Activated T-helper 1 cell treated with anti-CD3 and anti-CD28 coated beads, Interleukin-2, amount 50 U/mL, for 16 hours (primary cell): ENCODE measurements at places on chromosomes 2 and 18.

DNA sequence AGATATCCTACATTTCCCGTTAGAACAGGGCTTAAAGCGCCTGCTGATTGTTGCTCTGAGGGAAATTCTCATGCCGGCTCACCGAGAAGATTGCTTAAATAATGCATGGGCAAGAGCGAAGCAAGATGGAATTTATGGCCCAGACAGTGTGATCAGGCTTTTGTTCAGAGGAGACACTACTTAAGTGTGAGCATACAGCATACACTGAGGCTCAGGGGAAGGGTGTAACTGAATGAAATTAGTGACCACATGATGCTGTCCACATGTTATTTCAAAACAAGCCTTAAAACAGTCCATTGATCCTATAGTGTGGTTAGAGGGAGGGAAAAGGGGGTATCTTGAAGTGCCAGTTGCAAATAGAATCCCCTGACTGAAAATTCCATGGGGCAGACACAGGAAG, 125.5 kb downstream of the RAPGEF4 start:
- no peak for DNase-seq

- DNase-seq = no peak
Observed at GRCh38 chr18:24831081-24831480, 370.6 kb downstream of the HRH4 start.

DNA sequence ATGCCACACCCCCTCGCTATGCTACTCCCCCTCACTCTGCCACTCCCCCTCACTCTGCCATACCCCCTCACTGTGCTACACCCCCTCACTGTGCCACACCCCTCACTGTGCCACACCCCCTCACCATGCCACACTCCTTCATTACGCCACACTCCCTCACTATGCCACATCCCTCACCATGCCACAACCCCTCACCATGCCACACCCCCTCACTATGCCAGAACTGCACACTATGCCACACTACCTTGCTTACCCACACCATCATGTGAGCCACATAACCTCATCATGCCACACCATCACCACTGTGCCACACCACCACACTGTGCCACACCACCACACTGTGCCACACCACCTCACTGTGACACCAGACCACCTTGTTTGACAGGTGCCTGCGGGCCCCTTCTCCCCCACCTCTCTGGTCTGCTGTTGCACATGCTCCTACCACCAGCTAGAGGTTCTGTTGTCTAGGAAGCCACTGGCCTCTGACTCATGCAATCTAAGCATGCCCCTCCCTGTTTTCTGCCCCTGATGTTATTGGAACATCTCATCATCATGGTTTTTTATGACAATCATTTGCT, 22.0 kb downstream of the MARCHF4 start:
- DNase-seq = no peak

DNA sequence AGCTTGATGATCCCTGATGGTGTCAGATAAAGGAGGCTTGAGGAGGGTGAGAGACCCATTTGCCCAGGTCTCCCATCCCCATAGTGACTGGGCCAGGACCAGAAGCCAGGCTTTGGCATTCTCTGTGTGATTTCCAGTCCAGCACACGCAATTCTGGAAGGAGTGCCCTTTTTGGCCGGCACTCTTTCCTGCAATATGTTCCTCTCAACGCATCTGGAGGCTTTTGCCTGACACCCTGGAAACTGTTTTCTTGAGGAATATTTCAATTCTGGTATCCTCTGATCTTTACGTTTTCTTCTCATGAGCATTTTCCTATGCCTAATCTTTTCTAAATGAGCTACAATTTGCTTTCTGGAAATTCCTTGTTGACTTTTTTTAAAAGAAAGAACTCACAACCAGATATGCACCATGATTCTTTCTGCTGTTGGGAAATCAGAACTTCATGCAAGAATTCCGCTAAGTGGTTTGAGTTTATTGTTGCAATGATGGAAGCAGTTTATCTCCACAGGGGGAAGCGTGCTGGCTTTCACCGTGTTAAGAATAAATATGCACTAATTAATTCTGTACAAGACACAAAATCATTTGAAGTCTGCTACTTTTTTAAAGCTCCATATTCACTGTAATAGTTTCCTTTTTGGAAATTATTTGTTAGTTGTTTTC, 143.7 kb downstream of the NAPG start:
- no peak for DNase-seq

- no peak for DNase-seq
Observed at GRCh38 chr2:226578879-226579278, 220.7 kb downstream of the IRS1 start.

DNA sequence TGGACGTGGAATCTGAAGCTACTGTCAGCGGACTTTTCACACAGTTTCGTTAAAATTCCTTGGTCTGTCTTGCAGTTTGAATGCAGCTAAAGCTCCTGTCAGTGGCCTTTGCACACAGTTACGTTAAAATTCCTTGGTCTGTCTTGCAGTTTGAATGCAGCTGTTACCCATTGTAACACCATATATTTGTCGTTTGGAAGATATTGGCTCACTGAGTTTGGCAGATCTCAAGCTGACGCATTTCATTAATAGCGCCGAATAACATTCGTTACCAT, 1.0 kb downstream of the LIMS1 start:
- DNase-seq = no peak

- no peak for DNase-seq
Observed at GRCh38 chr2:231470246-231470900, 6.1 kb upstream of the NCL start.

- no peak for DNase-seq
Observed at GRCh38 chr2:232534940-232535651, 4.4 kb upstream of the CHRNG start.

GRCh38 chr2:172624996-172625395, 69.1 kb downstream of the PDK1 start:
- DNase-seq = no peak

DNA sequence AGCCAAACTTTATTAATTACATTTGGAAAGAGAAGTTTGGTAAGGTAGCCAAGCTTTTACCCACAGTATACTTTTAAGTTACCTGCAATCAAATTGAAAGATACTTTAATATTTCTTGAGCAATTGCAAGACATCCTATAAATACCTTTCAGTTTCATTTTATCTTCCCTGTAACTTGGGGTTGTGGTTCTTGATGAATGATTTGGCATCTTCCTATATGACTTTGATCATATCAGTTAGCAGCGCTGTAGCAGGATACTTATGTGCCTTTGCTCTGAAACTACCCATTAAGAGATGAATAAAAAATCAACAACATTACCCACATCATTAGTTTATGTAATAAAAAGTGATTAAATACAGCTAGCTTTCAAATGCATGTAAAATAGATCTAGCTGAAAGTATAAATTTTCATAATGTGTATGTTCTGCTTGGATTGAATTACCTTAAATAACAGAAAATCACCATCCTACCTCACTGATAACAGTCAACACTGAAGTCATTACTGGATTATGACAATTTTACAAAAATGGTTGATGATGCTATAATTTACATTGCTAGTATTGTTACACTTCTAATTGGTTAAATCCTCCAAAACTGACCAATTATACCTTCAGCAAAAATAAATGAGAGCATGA, 50.4 kb downstream of the MMADHC start:
- DNase-seq = no peak

DNA sequence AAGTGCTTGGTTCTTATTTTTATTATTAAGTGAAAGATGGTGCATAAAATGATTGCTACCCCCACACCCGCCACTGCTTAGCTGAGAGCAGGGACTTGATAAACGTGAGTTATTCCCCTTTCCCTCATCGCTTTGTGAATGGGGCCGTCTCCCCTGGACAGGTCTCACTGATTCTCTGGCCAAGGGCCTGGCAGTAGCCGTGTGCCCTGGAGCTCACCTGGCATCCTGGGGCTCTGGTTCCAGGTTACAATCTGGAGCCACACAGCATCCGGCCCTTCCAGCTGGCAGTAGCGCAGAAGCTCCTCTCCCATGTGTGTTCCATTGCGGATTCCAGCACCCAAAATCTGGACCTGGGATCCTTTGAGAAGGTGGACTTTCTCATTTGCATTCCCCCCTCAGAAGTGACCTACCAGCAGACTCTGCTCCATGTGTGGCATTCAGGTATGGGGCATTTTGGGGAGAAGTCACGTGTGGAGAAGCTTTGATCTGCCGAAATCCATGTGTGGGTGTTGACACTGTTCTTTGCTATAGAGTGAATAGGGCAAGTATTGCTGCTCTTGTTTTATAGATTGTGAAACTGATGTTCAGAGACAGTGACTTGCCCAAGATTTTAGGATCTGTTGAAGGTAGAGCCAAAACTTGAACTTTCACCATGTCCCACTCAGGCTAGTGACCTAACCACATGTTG, 63.8 kb downstream of the GREB1 start:
- DNase-seq = no peak

- no peak for DNase-seq
Observed at GRCh38 chr2:111702804-111703196, 181.2 kb downstream of the ANAPC1 start.

- DNase-seq = no peak
Observed at GRCh38 chr18:63090334-63090733, 229.2 kb downstream of the BCL2 start.

DNA sequence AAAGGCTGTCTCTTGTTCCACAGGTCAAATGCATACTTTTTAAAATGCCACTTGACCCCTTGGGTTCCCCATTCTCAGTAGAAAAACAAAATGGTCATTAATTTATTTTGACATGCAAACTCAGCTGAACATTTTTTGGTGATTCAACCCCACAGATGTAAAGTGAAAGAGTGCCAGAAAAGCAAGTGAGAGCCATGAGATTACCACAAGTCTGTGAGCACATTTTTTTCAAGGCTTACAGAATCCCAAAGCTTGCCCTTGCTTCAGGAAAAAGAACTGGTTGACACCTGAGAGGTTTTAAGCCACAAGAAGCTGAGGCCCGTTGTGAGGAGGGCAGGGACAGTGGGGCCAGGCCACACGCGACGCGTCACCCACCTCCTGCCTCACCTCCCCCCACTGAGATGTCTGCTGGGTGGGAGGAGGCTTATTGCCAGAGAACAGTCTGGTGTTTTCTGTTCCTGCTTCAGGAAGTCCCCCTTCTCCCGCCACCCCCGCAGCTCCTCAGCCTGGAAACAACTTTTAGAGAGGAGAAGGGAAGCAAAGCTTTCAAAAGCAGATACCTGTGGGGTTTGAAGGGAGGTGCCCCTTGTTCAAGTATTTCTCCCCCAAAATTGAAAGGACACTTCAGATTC, 70.4 kb upstream of the CYP1B1 start:
- no peak for DNase-seq

DNA sequence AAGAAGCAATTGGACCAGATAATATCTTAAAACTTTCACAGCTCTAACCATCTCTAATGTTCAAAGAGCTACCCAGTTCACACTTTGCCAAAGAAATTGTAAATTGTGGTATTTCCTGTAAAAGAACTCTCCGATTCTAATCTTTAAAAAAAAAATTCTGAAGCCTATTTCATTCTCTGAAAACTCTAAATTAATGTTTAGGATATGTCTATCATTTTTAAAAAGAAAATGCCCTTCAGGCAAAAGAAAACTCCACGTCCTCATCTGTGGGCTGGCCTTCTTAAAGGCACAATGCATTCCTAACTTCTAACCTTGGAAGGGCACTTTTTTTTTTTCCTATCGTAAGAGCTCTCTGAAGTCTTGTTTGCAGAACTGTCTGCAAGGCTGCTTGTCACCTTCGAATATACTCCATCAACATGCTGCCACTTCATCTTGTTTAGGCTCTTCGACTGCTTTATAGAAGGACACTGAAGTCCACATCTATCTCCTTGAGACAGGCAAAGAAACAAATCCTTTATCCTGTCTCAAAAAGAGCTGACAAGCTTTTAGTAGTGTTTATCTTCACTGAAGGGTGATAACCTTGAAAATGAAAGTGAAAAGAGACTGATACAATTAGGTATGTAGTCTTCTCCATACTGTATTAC, 124.3 kb upstream of the SLC39A10 start:
- no peak for DNase-seq

DNA sequence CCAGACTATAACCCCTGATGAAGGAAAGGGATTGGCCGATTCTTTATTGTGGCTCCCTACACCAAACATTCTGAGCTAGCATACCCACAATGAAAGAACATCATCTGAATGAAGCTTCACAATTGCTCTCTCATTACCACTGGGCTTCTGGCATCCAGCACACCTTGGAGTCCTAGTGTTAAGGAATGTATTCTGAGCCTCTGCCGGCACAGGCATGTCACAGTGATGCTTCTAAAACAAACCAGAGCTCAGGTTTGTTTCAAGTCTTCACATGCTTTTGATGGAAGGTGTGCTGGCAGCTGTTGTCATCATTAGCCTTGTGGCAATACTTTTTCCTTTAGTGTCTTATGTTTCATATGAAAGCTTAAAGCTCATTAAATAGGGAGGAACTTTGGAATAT, 76.3 kb upstream of the RBBP8 start:
- no peak for DNase-seq

GRCh38 chr2:20465716-20466394, 19.0 kb downstream of the RHOB start:
- DNase-seq = no peak

GRCh38 chr2:102621630-102622029, 2.3 kb downstream of the SLC9A2 start:
- no peak for DNase-seq

DNA sequence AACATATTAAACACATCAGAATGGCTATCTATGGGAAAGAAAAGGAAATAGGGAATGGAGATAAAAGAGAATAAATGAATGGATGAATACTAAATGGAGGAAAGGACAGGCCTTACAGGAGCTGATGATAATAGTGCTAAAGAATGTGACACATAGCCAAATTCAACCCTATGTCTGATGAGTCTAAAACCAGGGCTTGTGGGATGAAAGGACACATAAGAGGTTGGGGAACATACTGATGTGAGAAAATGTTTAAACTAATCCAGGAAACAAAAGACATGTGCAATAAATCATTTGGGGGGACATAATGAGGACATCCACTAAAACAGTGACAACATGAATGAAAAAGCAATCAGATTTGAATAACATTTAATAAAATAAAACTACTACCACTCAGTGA, 120.0 kb downstream of the DYM start:
- DNase-seq = no peak

GRCh38 chr2:172239944-172240590, 137.4 kb upstream of the DLX2 start:
- no peak for DNase-seq

- peak; percentile 21 for DNase-seq
Observed at GRCh38 chr2:113390124-113390849, 47.2 kb upstream of the ZNG1B start.

DNA sequence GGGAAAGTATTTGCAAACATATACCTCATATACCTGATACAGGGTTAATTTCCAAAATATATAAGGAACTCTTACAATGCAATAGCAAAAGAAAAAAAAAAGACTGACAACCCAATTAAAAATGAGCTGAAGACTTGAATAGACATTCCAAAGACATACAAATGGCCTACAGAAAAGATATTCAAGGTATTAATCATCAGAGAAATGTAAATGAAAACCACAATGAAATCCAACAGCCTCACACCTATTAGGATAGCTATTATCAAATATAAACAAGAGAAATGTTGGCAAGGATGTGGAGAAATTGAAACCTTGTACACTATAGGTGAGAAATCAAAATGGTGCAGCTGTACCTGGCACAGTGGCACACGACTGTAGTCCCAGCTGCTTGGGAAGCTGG, 25.7 kb downstream of the NR4A2 start:
- DNase-seq = no peak

DNA sequence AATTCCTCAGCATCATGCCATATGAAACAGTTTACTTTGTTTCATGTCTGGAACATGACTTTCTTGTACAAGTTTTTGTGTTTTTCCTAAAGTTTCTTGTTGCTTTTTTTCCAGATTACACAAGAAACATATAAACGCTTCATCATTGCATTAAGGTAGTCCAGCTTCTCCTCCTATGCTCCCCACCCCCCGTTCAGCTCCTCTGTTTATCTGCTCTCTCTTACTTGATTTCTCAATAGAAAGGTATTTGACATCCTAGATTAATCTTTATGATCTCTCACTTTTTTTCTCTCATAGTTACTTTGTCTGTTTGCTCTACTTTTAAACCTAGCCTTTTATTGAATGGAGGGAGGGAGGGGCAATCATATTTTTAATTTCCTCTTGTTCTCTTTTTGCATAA, 25.4 kb downstream of the SLC40A1 start:
- no peak for DNase-seq
